Activated naive CD4-positive, alpha-beta T cell treated with anti-CD3 and anti-CD28 coated beads for 36 hours (primary cell): ENCODE measurements at places on chromosomes 16 and 17. TPM values are rescaled to one million over a fixed set of nuclear protein-coding genes. Genes with fewer than 3 reads are reported as not detected.

GRCh38 chr17:14693382-14693781, 392.5 kb downstream of the HS3ST3B1 start:
- DNase-seq = no peak

DNA sequence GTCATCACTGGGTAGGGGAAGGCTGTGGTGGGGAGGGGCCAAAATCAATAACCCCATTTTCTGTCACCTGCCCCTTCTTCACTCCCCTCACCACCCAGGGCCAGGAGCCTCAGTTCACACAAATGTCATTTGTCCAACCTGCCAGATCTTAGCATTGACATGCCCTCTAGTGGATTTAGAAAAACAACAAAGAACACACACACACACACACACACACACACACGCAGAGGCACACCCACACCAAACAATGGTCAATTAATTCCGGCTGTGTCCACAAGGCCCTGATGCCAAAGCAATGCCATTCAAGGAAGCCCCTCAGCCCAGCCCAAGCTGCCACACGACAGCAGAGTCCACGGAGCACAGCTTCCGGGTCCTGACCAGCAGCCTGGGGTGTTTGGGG, 68.4 kb downstream of the NOG start:
- no peak for DNase-seq

DNA sequence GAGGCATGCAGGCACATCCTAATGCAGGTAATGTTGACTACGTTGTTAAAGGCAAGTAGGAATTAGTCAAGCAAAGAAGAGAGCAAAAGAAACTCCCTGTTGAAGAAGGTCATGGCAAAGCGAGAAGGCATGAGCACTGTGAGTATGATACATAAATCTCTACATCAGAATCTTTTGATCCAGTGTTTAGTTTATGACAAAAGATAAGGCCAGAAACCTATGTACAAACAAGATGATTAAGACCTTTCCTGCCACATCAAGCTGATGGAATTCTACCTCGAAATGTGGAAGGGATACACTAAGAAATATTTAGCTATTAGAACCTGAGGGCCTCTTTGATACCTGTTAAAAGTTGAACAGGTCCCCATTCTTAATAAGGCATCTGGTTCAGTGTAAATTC, 20.2 kb downstream of the SYCE1L start:
- no peak for DNase-seq

- peak; percentile 63 for DNase-seq
Observed at GRCh38 chr16:87702325-87702811, 63.4 kb downstream of the KLHDC4 start.

- no peak for DNase-seq
Observed at GRCh38 chr17:40915199-40915661, 22.2 kb downstream of the KRT23 start.

DNA sequence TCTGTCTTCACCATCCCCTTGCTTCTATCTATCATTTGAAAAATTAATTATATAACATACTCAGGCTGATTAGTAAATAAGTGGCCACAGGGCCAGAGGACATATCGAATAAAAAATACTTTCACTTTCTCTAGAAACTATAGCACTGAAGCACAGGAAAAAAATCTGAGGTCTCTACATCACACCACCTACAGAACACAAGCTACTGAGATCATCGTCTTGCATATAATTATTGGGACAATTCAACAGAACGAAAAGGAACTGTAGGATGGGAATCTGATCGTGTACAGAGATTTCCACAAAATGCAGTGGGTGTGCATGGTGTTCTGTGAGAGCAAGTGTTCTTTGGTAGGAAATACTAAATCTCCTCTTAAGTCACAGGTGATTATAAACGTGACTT, 289.6 kb upstream of the ERCC4 start:
- DNase-seq = no peak

DNA sequence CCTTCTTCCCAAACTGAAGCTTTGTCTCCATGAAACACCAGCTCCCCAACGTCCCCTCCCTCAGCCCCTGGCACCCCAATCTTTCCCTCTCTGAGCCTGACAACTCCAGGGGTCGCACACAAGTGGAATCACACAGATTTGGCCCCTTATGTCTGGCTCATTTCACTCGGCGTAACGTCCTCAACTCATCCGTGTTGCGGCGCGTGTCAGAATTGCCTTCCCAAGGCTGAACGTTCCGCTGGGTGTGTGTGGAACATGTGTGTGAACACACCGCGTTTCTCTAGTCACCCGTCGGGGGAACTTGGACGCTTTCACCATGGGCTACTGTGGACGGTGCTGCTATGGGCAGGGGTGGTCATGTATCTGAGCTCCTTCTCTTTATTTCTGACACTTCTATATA, 45.0 kb downstream of the TBC1D16 start:
- no peak for DNase-seq

DNA sequence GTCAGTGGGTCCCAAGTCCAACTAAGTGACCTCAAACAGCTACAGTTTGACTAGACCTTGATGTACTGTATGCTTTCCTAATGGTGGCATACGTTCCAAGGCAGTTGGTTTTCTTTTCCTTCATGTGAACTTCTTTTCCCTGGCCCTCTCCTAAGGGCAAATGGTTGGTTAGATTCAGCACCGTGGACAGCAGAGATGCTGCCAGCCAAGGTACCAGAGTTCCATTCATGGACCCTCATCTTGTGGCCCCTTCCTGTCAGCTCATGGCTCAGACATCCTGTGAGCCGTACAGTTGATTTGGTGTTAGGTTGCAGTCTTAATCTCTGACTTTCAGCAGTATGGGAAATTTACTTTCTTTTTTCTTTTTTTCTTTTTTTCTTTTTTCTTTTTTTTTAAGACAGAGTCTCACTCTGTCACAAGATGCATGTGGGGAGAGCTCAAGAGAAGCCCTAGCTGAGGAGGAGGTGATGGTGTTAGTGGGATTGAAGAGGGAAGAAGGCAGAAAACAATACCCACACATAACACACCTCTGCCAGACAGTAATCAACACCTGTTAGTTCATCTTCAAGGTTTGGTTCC, 122.4 kb downstream of the USP31 start:
- peak; percentile 27 for DNase-seq

DNA sequence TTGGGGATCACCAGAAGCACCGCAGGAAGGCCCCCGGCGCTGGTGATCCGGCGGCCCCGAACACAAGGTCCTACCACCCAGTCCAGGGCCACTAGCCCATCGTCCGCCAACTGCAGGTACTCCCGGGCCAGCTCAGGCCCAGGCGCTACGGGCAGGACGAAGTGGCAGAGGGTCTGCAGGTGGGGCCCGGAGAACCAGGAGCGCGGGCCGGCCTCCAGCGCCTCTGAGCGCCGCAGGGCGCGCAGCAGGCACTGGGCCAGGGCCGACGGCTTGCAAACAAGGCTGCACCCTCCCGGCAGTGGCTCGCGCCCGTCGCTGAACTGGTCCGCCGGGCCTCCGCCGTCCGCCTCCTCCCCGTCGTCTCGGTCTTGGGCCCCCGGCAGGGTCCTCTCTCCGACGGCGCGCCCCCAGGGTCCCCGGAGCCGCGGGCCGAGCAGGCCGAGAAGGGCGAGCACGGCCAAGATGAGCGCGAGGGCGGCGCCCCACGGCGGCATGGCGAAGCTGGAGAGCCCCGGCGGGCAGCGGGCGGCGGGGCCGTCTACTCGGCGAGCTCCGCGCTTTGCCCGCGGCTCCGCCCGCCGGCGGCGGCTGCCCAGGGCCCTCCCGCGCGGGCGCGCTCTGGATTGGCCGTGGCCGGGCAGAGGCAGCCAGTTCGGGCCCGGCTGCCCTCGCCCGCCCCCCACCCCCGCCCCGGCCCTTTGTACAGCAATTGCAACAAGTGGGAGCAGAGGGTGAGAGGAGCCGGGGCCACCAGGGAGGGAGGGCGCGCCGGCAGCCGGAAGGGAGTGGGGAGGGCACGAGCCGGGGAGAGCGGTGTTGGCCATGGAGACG, at the start of gene ABHD15:
Gene ABHD15, minus strand, starts transcription at position 565 of the 831 bp plus-strand sequence. Its CDS starts 71 bp downstream, at position 494.
- DNase-seq = peak; percentile 60

DNA sequence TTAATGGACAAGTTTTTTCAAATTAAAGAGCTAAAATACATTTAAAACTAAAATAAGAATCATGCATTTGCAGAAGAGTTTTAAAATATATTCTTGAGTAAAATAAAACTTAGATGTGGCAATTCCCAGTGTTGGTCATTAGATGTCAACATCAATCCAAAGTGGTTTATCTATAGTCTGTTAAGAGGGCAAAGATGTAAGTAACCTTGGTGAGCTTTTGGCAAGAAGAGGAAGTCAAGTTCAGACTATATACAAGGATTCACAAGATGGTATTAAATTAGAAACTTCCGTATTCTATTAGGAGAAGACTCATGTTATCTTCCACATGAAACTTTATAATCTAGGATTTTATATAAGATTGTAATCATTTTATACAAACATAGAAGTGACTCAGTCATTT, 73.1 kb downstream of the CEP95 start:
- no peak for DNase-seq

DNA sequence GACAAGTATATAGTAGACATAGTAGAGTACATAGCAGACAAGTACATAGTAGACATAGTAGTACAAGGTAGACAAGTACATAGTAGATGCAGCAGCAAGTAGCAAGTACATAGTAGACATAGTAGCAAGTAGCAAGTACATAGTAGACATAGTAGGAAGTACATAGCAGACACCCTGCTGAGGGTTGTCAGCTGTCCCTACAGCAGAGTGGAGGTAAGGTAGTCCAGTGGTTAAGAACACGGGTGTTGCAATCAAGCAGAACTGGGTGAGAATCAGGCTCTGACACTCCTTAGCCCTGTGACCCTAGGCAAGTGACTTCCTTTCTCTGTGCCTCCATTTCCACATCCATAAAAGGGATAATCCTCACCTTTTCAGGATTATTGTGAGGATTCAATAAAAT, 94.7 kb downstream of the NOG start:
- DNase-seq = no peak

- no peak for DNase-seq
Observed at GRCh38 chr16:79329166-79329521, 271.4 kb downstream of the MAF start.

DNA sequence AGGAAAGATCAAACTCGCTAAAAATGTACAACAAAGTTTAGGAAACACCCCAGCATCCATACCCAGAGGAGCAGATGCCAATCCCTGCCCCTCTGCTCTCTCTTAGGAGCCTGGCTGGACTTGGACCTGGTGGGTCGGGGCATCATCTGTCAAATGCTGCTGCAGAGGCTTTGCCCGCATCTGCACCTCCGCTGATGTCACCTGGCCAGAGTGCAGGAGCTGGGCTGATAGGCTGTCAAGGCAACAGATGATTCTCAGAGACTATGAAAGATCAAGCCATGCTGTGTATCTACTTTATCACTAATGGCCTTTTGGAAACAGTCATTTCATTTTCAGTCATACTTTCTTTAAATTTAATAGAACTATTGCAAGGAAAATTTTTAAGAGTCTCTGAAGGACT, 15.9 kb upstream of the LCMT1 start:
- no peak for DNase-seq

GRCh38 chr17:77888242-77889134, 70.0 kb upstream of the TNRC6C start:
- DNase-seq = no peak

DNA sequence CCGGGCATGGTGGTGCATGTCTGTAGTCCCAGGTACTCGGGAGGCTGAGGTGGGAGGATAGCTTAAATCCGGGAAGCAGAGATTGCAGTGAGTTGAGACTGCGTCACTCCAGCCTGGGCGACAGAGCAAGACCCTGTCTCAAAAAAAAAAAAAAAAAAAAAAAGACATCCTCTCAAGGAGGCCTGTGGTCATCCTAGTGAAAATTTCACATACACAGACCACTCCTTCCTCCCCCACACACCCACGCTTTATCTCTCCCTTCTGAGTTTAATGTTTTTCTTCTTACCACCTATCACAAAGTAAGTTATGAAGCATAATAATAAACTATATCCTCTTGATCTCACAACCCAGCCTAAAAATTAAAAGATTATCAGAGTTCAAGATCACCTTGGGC, 1.3 kb upstream of the NOL11 start:
- no peak for DNase-seq

DNA sequence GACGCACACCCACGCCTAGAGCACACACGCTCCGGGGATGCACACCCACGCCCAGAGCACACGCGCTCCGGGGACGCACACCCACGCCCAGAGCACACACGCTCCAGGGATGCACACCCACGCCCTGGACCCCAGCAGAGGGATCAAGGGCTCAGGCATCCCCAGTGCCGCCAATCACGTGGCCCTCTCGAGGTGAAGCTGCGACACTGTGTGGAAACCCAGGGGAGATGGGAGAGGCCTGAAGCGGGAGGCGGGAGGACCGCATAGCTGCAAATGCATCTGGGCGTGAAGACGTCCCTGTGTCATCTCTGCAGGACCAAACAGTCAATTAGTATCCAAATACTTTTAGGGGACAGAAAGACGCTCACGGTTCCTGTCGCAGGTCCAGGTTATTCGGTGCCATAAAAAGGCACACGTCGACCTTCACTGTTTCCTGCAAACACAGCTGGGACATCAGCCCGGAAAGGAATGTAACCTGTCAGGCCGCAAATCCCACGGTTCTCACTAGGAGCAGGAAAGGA, 56.4 kb downstream of the TBC1D16 start:
- no peak for DNase-seq

GRCh38 chr16:89727406-89728120, 6.2 kb downstream of the ZNF276 start:
- no peak for DNase-seq

DNA sequence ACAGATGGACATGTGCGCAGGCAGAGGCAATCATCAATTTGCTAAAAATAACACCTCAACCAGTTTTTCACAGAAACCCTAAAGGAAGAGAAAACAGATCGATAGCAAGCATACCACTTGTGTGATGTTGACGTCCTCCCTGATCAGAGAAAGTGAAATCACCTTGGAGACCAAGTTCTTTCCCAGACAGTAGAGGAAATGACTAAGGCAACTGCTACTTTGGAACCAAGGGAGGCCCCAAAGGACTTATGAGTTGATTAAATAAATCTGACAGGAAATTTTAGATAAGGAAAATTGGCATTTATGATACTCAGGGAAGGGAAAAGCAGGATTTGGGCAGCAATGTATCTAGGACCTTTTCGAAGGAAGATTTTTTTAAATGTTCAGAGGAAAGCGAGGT, 267.1 kb upstream of the ASIC2 start:
- no peak for DNase-seq

- DNase-seq = peak; percentile 96
Observed at GRCh38 chr16:3152277-3152990, 17.6 kb downstream of the ZNF213 start.

GRCh38 chr17:8720596-8720995, 24.0 kb downstream of the CCDC42 start:
- DNase-seq = no peak

- DNase-seq = no peak
Observed at GRCh38 chr17:77019893-77020379, 120.8 kb upstream of the SEC14L1 start.

GRCh38 chr17:28240688-28241340, 78.2 kb upstream of the TMEM97 start:
- DNase-seq = no peak

- no peak for DNase-seq
Observed at GRCh38 chr17:30235386-30236296, at the start of gene SLC6A4. Gene SLC6A4, minus strand, starts transcription at chr17:30235697. Its CDS starts 13,739 bp downstream, at chr17:30221958.

RAMP2 gene
- not detected for total RNA-seq

PCTP gene
- 10.3 TPM for total RNA-seq

CLDN6 gene
- not detected for total RNA-seq

CASKIN1 gene
- 0.17 TPM for total RNA-seq

PLLP gene
- 0.25 TPM for total RNA-seq

HOXB3 gene
- total RNA-seq = 2.0 TPM

KRT24 gene
- not detected for total RNA-seq

OR1D2 gene
- total RNA-seq = not detected

DPH1 gene
- 34.1 TPM for total RNA-seq

RSAD1 gene
- total RNA-seq = 39.2 TPM
